ENCODE measurements at places on chromosomes 2 and 18. TPM values are rescaled to one million over a fixed set of nuclear protein-coding genes. Genes with fewer than 3 reads are reported as not detected.

DNA sequence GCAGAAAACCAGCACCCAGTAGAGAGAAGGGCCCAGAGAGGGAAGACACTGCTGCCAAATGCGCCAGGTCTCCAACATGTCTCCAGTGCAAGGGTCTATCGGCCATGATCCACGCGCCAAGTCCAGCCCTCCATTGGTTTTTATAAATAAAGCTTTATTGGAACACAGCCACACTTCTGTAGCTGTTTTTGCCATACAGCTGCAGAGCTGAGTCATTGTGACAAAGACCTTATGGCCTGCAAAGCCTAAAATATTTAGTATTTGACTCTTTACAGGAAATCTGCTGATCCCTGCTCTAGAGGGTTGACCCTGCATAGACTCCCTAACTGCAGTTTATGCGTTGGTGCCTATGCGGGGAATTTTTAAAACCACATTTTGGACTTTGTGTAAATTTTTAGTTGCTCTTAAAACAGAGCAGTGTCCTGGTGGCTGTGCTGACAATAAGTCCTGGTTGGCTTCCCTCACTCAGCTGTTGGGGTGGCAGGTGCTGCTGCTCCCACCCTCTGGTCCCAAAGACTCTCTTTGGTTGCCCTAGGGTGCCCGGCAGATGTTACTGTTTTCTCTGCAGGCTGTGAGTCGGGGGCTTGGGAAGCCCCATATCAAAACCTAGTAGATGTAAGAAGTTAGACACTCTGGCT is 154.9 kb downstream of the CTIF start:
- no peak for DNase-seq

- DNase-seq, result peak; percentile 41
Measured at GRCh38 chr2:59572227-59572626, 981.2 kb downstream of the BCL11A start.

CELF4 gene
- 3.8 TPM for polyA plus RNA-seq

DNA sequence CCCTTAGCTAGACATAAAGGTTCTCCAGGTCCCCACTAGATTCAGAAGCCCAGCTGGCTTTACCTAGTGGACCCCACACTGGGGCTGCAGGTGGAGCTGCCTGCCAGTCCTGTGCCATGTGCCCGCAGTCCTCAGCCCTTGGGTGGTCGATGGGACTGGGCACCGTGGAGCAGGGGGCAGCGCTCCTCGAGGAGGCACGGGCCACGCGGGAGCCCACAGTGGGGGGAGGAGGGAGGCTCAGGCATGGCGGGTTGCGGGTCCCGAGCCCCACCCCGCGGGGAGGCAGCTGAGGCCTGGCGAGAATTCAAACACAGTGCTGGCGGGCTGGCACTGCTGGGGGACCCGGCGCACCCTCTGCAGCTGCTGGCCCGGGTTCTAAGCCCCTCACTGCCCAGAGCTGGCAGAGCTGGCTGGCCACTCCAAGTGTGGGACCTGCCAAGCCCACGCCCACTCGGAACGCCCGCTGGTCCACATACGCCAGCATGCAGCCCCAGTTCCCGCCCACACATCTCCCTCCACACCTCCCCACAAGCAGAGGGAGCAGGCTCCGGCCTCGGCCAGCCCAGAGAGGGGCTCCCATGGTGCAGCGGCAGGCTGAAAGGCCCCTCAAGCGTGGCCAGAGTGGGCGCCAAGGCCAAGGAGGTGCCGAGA is 119.7 kb upstream of the NRXN1 start:
- DNase-seq, result no peak

GRCh38 chr2:102063487-102063911 is 71.7 kb downstream of the IL1R2 start:
- DNase-seq, result peak; percentile 42

C2orf81 gene
- 8.5 TPM for polyA plus RNA-seq

CCDC85A gene
- polyA plus RNA-seq, result 1.8 TPM

TPO gene
- polyA plus RNA-seq, result not detected

DNA sequence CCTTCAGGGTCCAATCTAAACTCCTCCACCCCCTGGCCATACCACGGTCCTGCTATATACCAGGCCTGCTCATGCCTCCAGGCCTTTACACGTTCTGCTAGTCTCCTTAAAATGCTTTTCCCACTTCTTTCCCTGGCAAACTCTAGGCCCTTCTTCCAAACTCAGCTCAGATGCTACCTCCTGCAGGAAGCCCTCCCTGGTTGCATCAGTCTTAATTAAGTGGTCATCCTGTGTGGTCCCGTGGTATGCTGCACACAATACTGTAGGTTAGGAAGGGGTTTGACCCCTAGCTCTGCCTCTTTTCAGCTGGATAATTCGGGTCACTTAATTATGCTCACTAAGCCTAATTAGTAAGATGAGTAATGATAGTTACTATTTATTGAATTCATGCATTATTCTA is 85.9 kb upstream of the SP3 start:
- DNase-seq, result no peak

GRCh38 chr18:39462436-39462835 is 1896.8 kb upstream of the CELF4 start:
- DNase-seq, result no peak

DNA sequence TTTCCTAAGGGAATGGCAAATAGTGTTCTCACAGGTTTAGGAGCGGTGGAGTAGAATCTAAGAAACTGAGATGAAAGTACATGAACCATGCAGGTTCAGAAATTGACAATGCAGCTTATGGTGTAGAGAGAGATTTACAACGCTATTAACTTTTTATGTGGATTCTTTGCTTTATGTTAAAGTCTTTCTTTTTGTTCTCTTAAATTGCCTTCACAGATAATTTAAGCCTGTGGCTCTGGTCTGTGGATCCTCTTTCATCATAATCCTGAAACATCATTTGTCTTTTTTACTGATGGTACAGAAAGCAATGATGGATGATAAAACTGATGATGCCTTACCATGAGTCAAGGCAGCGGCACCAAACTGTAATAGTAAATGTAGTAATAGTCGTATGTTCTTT is 30.3 kb downstream of the SOCS6 start:
- DNase-seq, result peak; percentile 35

GRCh38 chr2:38672445-38673391 is 6.8 kb downstream of the GALM start:
- no peak for DNase-seq

DNA sequence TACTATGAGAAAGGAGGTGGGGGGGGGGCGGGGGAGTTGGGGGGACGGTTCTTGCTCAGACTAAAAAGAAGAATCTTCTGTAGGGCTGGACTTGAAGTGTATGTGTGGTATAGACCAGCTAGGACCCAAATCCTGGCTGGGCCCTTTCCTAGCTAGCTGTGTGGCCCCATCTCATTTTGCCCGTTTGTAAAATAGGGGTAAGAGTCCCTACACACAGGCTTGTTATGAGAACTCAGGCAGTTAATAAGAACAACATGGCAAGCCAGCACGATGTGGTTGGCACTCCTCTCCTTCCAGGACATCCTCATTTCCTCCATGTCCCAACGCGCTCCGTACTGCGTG is 1.1 kb downstream of the EVA1A start:
- no peak for DNase-seq

NLRC4 gene
- 0.98 TPM for polyA plus RNA-seq

DNA sequence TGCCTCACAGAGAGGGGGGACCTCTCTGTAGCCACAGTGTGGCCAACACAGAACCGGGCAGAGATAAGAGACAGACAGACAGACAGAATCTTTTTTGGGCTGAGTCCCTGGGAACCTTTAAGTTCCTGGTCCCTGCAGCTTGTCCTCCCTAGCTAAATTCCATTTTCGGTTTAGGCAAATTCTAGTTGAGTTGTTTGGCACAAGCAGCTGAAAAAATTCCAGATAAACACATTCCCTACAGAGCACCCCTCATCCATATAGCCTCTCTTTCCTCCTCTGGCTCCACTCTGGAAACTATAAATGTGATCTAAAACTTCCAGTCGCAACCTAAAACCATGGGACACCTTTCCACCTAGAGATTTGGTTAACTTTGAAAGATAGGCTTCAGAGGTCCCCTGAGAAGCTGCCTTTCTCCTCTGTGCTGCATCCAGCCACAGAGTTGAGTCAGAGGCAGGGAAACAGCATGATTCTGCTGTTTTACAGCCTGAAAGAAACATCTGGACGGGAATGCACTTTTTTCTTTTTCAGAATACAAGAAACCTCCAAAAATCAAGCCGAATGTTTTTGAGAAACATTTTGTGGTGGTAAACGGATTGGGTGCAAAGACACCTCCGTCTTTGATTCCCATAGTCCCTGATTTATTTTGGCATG is 30.9 kb downstream of the SLC4A3 start:
- no peak for DNase-seq

SLC38A11 gene
- polyA plus RNA-seq, result 16.3 TPM

DNA sequence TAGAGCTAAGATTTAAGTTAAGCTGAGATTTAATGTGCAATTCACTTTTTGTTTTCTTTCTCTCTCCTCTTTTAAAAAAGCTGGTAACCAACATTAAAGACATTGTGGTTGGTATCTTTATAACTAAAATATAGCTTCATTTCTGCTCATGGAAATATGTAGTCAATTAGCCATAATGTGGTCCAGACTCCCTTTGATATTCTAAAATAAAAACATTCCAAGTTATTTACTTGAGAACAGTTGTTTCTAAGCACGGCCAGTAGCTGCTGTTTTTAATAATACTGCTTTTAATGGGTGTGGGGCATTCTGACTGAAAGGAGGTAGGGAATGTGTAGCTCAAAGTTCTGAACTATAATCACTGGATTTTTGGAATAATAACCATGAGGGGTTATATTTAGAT is 183.3 kb upstream of the FBXO11 start:
- no peak for DNase-seq

Measured in renal pelvis (tissue), 12 donors.